ENCODE measurements at places on chromosomes 3 and 15.

DNA sequence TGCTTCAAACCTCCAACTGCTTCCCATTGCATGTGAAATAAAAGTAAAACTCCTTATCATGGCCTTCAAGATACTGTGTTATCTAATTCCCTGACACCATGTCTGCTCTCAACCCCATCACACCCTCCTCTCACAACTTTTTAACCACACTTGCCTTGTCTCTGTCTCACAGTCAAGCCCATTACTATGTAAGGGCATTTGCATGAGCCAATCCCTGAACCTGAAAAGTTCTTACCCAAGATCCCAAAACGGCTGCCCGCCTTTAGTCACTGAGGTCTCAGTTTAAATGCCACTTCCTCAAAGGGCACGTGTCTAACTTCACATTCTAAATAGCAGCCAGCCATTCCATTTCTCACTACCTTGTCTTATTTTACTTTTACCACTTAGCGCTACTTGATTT, 83.1 kb downstream of the SST start:
- DNase-seq: no peak

GRCh38 chr3:149460117-149460516, 14.4 kb upstream of the TM4SF4 start:
- no peak for DNase-seq

DNA sequence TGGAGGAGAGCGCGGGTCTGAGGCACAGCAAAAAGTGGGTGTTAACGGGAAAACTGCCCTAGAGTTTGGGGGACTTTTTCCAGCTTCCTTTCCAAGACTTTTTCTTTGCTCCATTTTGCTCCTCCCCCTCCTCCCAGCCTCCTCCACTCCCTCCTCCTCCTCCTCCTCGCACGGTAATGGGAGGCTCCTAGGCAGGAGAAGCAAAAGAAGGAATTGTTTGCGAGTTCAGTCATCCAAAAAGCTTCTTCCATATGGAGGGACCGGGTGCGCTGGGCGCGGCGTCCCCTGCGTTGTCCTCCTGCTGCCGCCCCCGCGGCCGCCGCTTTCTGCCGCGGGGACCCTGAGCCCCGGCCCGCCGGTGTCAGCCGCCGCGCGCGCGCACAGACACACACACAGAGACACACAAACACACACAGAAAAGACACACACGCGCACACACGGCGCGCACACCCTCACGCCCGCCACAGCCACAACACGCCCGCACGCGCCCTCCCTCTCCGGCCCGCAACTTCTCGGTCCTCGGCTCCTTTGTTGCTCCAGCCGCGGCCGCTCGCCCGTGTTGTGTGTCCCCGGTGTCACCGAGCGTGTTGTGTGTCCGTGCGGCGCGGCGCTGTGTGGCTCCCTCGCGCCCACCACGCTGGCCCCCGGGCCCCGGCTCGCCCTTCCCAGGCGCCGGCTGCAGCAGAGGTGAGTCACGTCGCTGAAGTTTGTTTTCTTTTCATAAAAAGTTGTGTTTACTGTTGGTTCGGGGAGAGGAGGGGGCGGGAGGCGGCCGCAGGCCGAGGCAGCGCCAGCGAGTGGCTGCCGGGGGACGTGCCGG, at the start of gene BOC:
BOC (plus strand) TSS at position 228 of the 820 bp plus-strand sequence. CDS start 38,246 bp downstream, outside the sequence.
- no peak for DNase-seq

- DNase-seq: no peak
Measured at GRCh38 chr15:35427091-35427490, 118.9 kb downstream of the DPH6 start.

GRCh38 chr3:143831994-143832393, 16.3 kb downstream of the SLC9A9 start:
- no peak for DNase-seq

DNA sequence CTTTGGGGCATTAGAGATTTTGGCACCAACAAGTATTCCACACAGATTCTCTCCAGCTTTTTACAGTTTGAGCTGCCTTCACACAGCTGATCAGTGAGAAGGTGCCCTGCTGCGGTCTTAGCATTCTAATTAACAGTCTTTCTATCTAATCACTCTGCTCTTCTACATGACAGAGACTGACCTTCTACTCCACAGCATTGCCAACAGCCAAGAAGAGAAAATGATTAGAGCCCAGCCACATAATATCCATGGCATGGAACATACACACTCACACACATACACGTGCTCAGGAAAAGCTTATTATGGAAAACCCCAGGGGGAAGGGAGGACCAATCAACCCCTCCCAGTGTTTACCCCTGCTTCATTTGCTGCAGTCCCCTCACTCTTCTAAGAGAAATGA, 76.1 kb upstream of the PPP2R3A start:
- no peak for DNase-seq

DNA sequence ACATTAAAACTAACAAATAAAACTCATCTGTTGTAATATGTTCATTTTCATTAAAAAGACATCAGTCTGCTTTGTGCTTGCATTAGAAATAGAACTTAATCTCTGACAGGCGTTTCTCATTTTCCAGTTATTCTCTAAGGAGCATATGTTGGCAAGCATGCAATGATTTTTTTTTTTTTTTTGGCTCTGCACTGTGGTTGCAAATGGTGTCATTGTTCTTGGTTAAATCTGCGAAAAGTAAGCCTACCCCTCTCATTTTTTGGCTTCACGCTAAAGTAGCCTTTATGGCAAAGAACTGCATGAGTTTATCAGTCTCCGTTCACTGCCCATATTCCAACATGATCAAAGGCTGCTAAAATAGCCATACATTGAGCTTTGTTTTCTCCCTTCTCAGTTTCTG, 403.2 kb downstream of the MECOM start:
- no peak for DNase-seq

GRCh38 chr3:23553353-23553752, 252.4 kb upstream of the UBE2E1 start:
- DNase-seq: no peak

DNA sequence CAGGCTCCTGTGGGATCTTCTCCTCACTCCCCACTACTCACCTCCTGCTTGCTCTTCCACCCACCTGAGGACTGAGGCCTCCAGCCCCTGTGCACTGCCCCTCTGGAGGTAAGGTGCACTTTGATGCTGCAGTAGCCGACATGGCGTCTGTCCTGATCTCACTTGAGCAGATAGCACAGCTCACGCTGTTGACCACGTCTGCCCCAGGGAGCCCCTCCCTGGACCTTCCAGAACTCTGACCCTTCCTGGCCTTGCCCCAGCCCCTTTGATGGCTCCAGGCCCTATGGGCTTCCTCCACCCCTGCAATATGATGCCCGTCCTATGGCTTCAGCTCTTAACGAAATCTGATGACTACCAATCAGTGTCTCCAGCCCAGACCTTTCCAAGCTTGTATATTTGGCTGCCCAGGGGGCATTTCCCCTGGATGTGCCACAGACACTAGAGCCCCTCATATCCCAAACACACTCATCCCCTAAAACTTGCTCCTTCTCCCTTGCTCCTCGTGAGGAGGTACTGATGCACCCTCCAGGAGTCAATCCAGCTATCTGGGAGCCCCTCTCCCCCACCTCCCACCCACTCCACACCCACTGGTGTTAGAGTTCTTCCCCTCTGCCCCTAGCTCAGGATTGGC, 27.1 kb downstream of the KY start:
- DNase-seq: no peak

- DNase-seq: no peak
Measured at GRCh38 chr3:150972366-150973071, at the start of gene CLRN1. TSS of gene CLRN1 (minus strand) at chr3:150972727. CDS start at chr3:150972708, 19 bp downstream.

DNA sequence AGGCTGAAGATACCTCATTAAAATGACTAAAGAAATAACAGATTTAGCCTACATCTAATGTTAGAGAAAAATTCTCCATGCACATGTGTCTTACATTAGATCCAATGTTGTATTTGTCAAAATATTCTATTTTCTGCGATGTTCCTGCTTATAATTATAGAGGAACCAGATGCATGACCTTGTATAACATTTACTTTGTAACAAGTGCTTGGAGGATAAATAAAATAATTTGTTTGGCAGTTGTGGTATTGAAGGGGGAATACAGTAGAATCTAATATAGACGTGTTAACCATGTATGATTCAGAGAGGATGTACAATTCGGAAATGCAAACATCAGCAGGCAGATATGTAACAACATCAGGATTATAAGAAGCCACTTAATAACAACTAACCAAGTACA, 922.2 kb downstream of the TUSC7 start:
- no peak for DNase-seq

DNA sequence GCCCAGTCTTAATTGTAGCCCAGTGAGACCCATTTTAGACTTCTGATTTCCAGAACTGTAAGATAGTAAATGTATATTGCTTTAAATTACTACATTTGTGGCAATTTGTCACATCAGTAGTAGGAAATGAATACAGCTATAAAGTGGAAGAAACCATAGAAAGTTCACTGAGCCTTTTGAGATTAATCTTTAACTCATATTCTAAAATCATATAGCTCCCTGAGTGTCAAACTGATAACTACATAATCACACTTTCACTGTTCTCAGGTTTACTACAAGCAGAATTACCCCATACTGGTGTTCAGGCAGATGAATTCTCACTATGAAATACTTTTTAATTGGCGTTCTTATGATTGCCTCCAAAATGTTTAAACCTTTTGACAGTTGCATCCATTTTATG, 42.8 kb downstream of the CNTN4 start:
- no peak for DNase-seq

GRCh38 chr3:191393146-191393545, 62.8 kb upstream of the UTS2B start:
- DNase-seq: no peak

- no peak for DNase-seq
Measured at GRCh38 chr15:60563066-60563465, 84.1 kb upstream of the ICE2 start.

GRCh38 chr15:38540510-38540909, 24.1 kb downstream of the RASGRP1 start:
- DNase-seq: no peak

DNA sequence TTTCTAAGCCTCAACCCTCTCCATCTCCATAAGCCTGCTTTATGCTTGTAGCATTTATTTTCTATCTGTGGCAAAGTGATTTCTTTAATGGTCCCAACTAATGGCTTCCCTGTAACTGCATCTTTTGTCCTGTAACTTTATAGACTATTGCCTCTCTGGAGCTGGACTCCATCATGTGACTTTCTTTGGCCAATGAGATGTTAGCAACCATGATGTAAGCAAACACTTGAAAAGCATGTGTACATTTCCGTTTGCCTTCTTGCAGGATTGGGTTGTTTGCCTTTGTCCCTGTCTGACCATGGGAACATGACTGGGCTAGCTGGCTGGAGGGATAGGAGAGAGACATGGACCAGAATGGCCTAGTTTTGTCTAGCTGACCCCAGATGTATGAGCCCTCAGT, 106.0 kb upstream of the LRIG1 start:
- no peak for DNase-seq

DNA sequence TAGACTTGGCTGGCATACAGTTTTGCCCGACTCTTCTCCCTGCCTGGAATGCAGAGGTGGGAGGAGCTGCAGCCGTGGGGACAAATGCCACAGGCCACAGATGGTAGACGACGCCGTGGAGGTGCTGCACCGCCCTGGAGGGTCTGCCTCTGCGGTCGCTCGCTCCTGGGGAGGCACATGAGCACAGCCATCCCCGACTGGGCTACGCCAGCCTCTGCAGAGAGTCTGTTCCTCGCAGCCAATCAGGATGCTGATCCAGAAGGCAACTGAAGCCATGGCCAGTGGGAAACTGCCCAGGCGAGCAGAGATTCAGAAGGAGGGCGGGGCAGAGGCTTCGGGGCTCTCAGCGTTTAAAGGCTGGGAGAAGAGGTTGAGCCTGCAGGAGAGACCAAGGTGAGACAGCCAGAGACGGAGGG, 11.9 kb upstream of the LRRC15 start:
- DNase-seq: no peak

GRCh38 chr3:17287006-17287689, 402.4 kb downstream of the PLCL2 start:
- no peak for DNase-seq

DNA sequence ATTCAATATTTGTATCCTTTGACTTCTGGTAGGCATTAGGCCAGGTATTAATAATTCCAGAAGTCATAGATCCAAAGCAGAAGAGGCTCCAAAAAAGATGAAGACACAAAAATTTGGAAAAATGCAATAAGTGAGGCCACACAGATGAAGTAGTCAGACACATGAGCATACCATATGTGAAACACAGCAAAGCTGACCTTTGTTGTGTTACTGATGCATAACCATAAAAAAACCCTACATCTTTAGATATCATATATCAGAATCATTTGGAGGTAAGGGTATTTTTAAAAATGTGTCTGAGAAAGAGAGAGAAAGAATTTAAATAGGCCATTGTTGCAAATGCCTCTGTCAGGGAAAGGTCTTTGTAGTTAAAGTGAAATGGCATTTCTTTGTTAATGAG, 314.9 kb downstream of the SLC9A9 start:
- DNase-seq: no peak

DNA sequence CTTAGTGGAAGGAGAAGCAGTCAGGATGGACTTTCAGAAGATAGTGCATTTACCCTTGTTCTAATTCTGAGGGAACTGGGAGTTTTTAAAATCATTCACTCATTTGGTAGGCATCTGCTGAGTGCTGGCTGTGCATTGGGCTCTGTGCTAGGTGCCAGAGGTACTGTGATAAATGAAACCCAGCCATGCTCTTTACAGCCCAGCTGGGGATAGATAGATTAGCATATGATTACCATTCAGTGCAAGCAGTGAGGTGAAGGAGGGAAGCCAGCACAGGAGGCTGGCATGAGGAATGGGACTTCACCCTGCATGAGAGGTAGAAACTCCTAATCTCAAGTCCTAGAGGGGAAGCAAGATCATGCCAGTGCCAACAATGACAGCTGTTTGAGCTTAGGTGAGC, 361.9 kb upstream of the TRIM42 start:
- no peak for DNase-seq

DNA sequence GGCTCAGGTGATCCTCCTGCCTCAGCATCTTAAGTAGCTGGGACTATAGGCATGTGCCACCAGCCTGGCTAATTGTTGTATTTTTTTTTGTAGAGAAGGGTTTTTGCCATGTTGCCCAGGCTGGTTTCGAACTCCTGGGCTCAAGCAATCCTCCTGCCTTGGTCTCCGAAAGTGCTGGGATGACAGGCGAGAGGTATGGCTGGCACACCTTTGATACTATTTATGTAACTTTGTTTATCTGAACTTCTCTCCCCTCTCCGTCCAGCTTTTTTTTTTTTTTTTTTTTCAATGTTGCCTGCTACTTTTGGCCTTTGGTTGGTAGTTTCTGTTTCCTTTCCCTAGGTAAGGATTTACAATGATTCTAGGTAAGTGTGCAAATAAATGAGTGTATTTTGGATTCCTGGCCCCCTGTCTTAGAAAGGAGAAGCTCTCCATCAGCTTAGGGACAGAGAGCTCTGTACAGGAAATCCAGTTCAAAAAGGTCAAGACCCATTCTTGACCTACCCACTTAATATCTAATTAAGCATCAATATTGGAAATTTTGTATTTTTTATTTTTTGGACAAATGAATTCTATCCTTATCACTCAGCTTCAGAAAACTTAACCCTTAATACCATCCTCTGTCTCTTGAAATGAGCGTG, 6.8 kb downstream of the ARL6IP5 start:
- no peak for DNase-seq

DNA sequence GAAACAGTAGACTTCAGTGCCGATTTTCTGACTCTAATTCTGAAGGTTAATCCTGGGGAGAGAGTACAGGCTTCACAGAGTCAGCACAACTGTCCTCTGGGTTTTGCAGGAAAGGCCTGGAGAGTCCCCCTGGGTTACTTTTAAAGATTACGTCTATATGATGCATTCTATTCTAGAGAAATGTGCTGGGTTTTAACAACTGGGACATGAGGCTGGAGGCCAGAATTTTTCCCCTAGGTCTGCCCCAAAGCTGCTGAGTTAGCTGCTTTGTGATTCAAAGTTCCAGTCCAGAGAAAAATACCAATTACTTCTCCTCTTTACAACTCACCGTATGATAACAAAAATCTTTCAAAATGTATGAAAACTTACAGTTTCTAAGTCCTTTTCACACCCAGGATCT, 240.7 kb upstream of the TPRG1 start:
- no peak for DNase-seq

GRCh38 chr15:93887151-93887550, 344.2 kb upstream of the MCTP2 start:
- no peak for DNase-seq

All from stimulated activated CD8-positive, alpha-beta memory T cell treated with anti-CD3 and anti-CD28 coated beads, Interleukin-15, amount 100 ng/mL, for 4 hours (primary cell).